Head of caudate nucleus (tissue), 42 donors: ENCODE measurements at places on chromosomes 11 and 22.
A peak's percentile ranks its signal among the peaks of the same experiment; 100 is the strongest.

DNA sequence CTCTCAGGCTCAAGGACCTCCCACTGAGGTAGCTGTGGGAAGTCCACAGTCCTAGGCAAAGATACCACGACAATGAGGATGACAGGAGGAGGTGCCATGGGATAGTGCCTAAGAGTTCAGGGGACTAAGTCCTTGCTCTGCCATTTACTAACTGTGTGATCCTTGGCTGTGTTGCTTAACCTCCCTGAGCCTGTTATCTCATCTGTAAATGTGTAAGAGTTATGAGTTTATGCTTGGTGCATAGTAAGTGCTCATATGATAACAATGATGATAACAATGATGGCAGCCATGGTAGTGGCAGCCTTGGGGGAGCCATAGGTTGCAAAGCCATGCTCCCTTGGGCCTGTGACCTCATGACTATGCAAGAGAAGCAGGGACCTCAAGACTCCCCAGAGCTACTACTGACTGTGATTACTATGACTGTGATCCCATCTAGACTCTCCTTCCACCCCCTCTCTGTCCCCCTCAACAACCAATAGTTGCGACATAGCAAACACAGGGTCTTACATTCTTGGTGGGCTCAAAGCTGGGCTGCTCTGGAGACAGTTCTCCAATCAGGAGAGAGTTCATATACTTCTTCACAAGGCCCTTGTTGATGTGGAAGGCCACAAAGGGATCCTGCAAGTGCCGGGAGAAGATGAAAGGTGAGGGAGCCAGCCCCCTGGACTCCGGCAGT is 3.9 kb downstream of the FADS1 start:
- no peak for DNase-seq

GRCh38 chr11:47607380-47607779 is 13.2 kb upstream of the C1QTNF4 start:
- DNase-seq: no peak

DNA sequence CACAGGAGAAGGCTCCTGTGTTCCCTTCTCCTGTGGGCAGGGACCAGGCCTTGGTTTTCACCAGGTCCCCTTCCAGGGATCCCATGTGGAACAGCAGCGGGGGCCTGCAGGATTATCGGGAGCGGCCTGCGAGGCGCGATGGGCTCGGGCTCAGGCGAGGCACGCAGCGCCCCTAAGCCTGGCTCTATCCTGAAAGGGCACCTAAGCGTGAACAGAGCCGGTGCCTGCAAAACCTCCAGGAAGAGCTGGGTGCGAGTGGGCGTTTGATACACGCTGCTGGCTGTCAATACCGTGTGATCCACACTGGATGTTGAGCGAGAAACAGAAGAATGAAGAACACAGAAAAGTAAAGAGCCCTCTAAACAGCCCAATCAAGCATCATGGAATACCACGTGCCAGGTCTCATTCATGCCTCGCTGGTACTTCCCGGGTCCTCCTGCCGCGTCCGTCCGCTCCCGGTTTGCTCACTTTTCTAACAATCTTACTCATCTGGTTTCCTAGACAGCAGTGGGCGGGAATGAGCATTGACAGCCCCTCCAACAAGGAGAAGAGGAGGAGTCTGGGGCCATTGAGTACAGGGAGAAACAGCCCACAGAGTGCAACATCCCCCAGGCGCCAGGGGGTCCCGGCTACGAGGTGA is 12.5 kb downstream of the OSBPL5 start:
- no peak for DNase-seq

GRCh38 chr22:36334821-36335603 is 52.8 kb downstream of the MYH9 start:
- peak; percentile 88 for DNase-seq

DNA sequence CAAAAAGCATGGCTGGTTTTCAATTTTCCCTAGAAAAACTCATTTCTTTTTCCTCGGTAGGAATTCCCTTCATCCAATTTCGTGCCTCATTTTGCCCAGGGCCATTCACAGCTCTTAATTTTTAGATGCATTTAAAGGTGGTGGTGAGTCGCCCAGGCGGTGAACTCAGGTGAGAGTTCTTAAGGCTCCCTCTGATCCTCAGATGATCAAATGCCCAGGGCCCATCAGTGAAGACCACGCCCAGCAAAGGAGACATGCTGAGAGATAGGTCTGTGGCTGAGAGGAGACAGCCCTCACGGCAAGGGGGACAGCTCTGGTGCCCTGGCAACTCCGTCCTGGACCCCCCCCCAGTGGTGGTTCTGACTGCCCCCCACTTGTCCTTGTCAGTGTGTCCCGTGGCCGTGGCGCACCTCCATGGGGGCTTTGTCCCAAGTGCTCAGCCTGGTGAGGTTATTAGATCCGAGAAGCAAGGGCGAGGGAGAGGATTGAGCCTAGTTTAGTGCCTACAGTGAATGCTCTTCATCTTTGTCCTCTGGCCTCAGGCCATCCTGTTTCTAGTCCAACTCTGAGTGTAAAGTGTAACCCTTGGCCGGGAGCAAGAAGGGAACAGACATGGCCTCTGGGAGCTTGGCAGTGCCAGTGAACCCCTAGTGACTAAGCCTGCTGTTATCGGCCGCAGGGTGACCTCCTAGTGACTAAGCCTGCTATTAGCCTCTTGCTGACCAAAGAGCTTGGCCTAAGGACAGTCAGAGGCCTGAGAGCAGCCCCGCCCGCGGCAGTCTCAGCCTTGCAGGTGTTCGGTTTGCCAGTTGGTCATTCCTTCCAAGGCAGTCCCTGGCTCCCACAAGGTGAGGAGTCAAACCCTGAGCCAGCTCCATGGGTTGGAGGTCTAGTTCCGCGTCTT is 83.5 kb downstream of the CTTN start:
- DNase-seq: no peak

DNA sequence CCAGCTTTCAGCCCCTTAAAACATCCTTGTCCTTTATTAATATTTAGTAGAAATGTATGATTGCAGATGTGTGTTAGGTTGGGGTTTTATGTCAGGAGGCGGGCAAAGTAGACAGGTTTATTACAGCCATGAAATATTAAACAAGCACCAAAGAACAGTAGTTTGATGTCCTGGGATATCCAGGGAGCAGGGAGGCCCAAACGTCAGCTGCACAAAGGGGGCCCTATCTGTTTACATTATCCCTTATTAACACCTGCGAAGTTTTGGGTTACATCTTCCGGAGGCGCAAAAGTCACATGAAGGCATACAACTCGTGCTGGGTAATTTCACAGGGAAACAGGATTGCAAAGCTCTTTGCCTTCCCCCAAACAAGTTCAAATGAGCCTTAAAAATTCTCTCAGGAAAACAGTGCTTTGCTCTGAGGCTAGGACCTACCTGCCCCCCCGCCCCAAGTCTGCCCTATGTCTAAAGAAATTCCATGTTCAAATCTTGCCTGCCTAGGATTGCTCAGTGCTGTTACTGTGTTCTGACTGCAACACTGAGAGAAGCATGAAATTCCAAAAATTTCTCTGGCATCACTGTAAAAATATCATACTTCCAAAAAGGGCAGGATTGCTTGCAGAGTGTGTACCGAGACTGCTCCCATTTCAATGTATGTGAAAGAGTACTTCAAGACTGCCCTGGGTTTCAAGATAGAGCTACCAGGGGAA is 8.9 kb downstream of the MN1 start:
- no peak for DNase-seq

DNA sequence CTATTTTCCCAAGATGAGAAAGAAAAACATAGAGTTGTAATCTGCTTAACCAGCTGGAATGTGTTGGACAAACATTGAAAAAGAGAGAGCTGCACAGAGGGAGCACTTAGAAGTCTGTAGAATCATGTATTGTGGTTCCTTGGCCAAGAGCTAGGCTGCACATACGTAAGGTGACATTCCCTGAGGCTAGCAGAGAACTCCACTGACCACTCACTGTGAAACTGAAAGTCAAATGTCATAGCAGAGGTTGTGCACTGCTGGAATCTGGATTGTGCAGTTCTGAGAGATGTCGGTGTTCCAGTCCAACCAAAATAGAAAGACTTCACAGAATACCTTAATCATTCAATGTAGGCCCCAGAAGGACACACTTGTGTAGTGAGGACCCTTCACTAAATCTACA is 772.8 kb upstream of the RAG2 start:
- DNase-seq: no peak

GRCh38 chr22:26838471-26838825 is 181.1 kb downstream of the MIAT start:
- DNase-seq: no peak

- no peak for DNase-seq
Measured at GRCh38 chr11:12793065-12793464, 118.8 kb downstream of the TEAD1 start.

GRCh38 chr11:26936109-26936508 is 57.8 kb upstream of the FIBIN start:
- DNase-seq: no peak

GRCh38 chr22:49233507-49234100 is 594.1 kb downstream of the BRD1 start:
- DNase-seq: no peak

GRCh38 chr11:74279256-74279655 is 32.2 kb downstream of the P4HA3 start:
- no peak for DNase-seq

GRCh38 chr11:31656051-31656450 is 146.5 kb downstream of the ELP4 start:
- DNase-seq: no peak

DNA sequence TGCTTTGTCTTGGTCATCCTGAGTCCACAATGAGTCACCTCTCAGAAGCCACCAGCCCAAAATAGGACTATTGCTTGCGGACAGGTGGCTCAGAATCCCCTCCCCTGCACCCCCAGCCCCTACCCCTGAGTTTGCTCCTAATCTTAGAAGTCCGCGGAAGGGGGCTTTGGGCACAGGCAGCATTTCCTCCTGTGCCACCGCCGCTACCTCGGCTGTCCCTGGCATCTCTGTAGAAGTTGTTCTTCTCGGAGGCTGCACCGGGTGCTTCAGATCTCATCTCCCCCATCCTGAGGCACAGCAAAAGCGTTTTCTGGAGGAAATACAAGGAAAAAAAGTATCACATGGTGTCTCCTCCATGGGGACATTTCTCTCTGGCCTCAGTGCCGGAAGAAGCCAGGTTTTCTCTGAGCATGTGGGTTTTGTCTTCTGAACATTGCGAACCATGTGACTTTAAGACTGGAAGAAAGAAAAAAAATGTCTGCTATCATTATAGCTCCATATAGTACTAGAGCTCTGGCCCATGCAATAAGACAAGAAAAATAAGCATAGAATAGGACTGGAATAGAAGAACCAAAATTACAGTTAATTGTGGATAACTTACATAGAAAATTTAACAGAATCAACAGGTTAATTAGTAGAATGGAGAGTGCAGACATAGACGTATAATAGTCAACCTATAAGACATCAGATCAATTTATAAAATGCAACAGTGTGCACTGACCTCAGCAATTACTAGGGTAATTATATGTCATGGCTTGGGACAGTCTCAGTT is 63.2 kb downstream of the SHISAL1 start:
- DNase-seq: no peak

GRCh38 chr11:112728288-112728687 is 232.9 kb upstream of the NCAM1 start:
- no peak for DNase-seq

DNA sequence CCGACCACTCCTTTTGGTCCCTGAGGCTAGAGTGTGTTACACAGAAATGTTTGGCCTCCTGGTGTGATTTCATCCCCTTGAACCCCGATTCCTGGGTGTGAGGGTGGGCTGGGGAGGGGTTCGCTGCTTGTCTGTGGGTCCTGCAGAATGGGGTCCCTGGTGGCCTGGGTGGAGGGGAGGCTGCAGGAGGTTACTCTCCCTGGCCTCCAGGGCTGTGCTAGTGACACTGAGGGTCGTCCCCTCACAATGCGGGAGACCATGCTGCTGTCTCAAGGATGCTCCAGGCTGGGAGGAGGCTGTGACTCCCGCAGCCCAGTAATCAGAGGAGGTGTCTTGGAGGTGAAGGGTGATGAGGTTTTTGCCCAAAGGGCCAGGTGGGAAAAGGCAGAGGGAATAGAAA is 17.0 kb upstream of the OMP start:
- no peak for DNase-seq

- DNase-seq: no peak
Measured at GRCh38 chr22:49232319-49233067, 595.2 kb downstream of the BRD1 start.

DNA sequence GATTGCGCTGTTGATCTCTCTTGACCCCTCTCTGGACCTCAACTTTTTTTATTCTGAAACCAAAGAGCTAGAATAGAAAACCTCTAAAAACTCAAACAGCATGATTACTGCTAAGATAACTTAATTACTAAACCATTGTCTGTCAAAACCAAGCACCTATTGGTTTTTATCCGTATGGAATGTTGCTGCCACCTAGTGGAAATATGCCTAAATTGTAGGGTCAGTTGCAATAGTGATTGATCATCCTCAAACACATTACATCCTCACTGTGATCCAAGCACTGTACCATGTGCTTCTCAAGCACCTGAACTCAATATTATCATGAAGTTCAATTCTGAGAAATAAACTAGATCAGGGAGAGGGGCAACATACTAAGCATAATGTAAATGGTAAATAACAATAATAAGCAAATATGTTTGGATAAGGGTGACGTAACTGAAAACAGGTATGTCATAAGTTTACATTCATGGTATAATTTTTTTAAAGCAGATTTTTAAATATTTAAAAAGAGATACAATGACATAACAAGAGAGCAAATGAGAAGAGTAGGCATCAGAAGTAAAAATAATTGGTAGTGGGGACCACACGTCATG is 3.8 kb upstream of the OR5A2 start:
- peak; percentile 20 for DNase-seq

GRCh38 chr11:9573775-9574621 is 528 bp downstream of the WEE1 start:
- DNase-seq: no peak

GRCh38 chr11:125062218-125062930 is 731 bp upstream of the SLC37A2 start:
- no peak for DNase-seq

DNA sequence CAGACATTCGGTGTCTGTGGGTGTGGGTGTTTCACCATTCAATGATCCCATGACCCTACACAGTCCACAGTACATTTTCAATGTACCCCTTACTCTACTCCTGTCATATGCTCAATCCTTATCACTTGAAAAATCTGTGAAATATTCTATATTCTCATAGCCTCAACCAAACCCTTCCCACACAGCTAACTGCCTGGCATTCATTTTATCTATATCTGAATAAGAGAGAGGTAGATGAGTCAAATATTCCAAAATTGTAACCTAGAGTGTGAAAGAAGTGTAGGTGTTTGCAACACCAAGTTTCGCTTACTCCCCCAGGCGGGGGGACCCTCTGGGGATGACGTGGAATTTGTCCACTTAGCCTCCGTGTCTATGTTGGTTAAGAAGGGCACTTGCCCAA is 354.8 kb downstream of the ETS1 start:
- no peak for DNase-seq

DNA sequence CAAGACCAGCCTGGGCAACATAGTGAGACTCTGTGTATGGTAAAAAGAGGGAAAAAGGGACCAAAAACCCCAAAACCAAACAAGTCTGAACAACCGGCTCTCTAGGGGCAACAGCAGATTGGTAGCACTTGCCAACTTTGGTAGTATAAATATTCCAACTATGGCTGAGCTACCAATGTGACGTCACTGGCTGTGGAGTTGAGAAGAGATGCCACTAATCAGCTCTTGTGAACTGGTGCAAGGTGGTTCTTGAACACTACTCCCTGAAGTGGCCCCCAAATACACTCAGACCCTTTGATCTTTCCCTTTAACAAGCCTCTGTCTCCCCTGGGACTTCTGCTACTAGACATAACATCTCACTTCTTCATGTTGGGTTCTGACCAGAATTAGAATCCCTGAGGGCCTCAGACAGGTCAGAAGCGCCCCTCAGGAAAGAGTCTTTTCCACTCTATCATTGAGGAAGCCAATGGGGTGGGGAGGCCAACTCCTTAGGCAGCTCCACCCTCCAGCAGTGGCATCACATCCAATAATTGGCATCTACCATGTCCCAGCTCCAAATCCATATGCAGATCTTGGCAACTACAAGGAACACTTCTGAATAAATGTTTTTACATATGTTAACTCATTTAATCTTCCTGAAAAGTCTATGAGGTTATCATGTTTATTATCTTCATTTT is 49.2 kb downstream of the RPL27A start:
- no peak for DNase-seq
